ENCODE measurements at places on chromosomes 13 and 19. TPM values are rescaled to one million over a fixed set of nuclear protein-coding genes. Genes with fewer than 3 reads are reported as not detected.

ZNF20 gene
- polyA plus RNA-seq = 1.2 TPM

NPHS1 gene
- polyA plus RNA-seq = 0.15 TPM

CYP2A6 gene
- polyA plus RNA-seq = 1.7 TPM

KLF1 gene
- not detected for polyA plus RNA-seq

POU2F2 gene
- polyA plus RNA-seq = 0.52 TPM

KL gene
- polyA plus RNA-seq = 1.4 TPM

GNA15 gene
- polyA plus RNA-seq = 0.29 TPM

MTRF1 gene
- 10.4 TPM for polyA plus RNA-seq

MPND gene
- polyA plus RNA-seq = 17.0 TPM

RDH8 gene
- not detected for polyA plus RNA-seq

DNA sequence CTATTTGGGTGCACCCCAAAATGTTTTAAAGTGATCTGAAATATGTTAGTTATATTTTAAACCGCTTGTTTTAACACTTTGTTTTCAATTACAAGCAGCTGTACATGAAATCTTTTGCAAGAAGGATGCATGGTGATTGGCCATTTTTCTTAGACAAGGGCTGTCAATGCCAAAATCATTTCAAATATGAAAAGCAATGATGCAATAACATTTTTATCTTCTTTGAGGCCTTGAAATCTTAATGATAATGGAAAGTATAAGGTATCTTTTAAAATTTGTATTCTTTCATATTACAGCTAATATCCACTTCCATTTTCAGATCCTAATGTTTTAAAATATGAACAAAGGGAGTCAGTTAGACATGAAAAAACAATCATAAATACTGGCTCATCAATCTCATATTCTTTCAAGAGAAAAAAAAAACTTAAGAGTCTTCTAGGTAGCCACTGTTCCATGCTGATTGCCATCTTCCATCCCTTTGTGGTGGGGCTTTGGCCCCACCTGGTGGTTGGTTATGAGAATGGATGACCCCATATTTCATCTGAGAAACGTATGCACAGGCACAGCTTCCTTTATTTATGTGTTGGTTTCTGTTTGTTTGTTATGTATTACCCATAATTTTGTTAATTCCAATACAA, 330.3 kb upstream of the MIR17HG start:
- peak; percentile 67 for DNase-seq

GRCh38 chr13:27006519-27007161, 165.0 kb downstream of the USP12 start:
- DNase-seq = peak; percentile 63

DNA sequence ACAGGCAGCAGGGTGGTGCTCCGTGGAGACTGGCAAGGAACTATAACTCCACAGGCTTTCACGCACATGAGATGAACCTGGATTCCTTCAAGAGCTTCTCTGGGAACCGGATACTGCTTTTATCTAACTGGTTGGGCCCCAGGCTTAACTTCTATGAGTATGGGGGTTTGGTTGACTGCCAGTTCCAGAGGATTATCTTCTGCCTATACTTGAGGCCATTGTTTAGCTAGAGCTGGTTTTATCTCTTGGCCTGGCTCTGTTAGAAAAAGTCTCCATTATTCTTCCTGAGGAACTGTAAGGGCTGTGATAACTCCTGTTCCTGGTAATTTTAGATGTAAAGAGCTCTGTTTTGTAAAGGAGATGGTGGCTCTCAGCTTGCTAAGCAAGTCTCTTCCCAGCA, 40.9 kb downstream of the ZNF846 start:
- DNase-seq = no peak

DNA sequence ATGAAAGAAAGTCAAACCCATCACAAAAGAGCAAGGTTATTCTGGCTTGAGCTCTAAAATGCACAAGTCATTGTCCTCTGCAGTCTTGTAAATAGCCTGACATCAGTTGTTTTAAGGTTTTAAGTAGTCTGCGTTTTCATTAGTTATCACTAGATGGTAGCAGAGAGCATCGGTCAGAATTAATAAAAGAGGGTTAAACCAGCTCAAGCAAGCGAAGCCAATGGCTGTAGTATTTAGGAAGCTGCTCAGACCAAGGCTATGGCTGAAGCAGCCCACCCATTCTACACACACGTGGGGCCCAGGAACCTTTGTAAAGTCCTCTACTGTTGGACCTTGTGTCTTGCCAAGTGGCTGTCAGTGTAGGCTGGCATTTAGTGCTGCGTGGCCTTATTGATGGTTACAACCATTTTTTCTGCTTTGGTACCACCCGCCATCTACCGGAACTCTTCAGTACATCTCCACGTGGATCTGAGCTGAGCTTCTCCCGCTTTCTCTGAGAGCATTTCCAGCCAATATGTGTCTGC, 13.3 kb upstream of the ZNF57 start:
- DNase-seq = peak; percentile 76

GRCh38 chr19:17488593-17489391, 18.5 kb downstream of the SLC27A1 start:
- DNase-seq = peak; percentile 95

DNA sequence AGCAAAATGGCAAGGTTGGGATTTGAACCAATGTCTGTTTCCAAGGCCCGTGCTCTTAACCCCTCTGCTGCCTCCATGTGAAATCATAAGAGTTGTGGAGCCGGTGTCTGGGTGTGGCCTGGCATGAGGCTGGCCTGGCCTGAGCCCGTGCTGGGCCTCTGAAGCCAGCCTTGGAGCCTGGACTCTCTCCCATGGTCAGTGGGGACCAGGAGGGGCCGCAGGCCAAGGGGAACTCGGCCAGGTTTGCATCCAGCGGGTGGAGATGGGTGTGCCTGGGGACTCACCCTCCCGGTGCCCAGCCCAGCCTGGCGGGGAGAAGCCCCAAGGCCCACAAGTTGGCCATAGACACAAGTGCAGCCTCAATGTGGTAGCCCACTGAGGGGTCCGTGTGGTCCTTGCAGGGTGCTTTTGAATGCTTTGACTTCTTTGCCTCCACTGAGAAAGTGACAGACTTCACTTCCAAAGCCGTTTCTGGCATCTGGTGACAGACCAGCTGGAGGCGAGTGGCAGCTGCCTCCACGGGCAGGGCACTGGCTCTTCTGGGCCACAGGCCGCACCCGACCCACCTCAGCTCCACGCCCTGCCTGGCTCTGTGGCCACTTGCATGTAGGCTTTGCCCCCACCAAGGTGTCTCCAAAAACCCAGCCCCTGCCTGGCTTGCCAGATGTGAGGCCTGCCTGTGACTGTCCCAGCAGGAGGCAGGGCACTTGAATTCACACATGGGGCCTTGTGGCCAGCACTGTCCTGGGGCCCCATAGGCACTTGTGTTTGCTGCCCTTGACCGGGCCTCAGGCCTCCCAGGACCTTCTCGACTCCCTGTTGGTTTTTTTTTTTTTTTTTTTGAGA, 26.2 kb upstream of the NCCRP1 start:
- no peak for DNase-seq

DNA sequence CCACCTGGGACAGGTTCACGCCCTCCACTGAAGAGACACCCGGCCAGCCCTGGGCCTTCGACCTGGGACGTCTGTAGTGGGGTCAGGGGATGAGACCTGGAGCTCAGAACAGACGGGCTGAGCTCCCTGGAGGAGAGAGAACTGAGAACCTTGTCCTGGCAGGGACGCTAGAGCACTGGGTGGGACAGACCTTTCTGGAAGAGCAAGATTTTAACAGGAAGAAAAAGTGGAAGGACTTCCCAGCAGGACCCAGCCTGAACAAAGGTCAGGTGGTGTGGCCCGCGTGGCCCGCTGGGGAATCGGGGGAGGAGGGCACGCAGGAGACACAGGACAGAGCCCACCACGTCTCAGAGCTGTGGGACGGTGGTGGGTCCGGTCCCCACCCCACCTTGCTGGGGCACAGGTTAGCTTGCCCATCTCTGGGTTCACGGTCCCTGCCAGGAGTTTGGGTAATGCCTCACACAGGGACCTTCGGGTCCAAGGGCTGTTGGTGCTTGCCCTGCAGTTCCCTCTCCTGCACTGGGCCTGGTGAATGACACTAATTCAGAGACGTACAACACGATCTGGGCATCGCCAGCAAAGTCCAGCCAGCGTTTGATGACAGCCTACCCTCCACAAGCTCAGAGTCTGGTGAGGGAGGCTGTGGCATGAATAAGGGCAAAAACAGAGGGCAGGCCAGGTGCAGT, 1.2 kb upstream of the EFNA2 start:
- DNase-seq = no peak

- no peak for DNase-seq
These were observed at the start of gene SHANK1 for GRCh38 chr19:50719566-50719965. Gene SHANK1, minus strand, starts transcription at chr19:50719802. Its CDS starts 2,883 bp downstream, at chr19:50716919.

GRCh38 chr13:35914662-35915061, 216.5 kb downstream of the DCLK1 start:
- no peak for DNase-seq

GRCh38 chr13:62294244-62294643, 878.6 kb upstream of the PCDH20 start:
- DNase-seq = no peak

- DNase-seq = no peak
These were observed 1.2 kb upstream of the ENOX1 start for GRCh38 chr13:43787997-43788396.

DNA sequence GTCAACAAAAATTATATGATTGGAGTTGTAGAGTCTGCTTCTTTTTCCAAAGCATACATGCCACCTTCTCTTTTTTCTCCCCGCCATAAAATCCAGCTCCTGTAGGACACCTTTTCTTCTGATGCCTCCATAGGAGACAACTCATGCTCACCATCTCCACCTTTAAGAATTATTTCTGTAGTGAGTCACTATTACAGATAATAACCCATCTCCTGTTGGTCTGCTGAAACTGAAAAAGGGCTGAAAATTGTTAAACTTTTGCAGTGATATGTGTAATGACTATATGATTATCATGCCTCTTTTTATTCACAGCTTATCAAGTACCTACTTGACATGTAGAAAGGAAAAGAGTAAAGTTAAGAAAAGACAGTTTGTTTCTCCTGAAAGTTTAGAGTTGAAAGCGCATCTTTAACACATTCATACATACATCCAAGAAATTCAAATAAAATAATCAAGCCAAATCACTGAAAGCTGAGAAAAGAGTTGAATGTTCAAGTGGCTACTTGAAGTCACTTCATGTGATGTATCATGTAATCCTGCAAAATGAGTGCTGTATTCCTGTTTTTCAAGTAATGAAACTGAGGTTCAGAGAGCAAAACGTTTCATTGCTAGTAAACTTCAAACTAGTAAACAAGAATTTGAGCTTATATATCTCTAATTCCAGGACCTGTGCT, 35.5 kb upstream of the LPAR6 start:
- no peak for DNase-seq

DNA sequence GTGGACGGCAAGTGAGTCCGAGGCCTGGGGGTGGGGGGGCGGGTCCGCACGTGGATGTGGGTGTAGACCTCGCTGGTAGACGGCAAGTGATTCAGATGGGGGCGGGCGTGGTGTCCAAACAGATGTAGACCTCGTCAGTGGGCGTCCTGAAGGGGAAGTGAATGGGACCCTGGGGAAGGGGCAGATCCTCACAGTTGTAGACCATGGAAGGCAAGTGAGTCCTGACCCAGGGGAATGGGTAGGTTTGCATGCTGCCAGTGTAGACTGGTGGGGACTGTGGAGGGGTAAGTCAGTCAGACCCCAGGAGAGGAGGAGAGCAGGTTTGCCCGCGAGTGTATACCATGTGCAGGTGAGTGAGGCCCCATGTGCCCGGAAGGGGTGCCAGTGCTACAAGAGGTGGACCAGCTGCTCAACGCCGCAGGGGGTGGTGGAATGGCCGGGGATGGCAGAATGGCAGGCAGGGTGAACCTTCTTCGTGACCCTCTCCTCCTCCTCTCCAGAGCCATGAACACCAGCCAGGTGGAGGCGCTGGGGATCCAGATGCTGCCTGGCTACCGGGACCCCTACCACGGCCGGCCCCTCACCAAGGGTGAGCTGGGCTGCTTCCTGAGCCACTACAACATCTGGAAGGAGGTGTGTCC, 22.1 kb downstream of the COLGALT1 start:
- no peak for DNase-seq

DNA sequence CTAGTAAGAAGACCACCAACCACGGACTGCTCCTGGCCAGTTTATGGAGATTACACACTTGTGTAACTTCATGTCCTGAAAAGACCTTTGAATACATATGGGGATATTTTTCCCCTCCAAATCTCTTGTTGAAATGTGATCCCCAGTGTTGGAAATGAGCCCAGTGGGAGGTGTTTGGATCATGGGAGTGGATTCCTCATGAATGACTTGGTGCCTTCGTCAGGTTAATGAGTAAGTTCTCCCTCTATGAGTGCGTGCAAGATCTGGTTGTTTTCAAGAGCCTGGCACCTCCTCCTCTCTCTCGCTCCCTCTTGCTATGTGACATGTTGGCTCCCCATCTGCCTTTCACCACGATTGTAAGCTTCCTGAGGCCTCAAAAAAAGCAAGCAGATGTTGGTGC, 769.0 kb upstream of the SLITRK1 start:
- peak; percentile 41 for DNase-seq

DNA sequence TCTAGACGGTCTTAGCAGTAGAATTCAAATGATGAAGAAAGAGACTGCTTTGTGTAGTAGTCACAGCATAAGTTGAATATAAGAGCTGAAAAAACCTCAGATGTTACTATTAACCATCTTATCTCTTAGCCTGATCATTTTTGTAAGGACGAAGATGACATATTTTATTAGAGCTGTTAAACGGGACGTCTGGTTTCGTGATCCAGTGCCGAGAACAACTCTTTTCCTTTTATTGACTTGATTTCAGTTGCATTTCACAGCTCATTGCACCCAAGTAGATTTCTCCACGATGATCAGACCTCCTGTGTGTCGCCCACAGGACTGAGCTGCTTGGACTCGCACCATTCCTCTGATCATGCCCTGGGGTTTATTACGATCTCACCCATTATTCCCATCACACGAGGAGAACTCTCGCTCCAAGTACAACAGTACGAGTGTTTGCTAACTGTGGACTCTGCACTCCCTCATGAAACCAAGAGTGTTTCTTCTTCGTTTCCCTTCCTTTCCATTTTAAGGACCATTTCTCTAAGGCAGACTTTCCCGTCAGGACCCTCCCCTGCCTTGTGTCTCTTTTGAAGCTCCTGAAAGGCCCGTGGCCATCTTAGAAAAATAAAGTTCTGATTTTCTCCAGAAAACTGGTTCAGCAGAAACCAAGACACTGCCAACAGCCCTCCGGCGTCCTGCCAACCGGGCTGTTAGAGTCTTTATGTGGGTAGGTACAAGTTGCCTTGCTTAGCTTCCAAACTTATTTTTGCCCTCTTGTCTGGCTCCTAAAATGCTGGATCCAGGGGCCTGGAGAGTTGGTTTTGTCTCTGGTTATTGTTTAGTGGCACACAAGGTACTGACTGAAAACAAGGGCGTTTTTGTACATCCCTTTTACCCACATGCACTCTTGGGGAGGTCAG, 48.2 kb upstream of the RNF113B start:
- DNase-seq = no peak

GRCh38 chr13:107834717-107835116, 380.6 kb downstream of the LIG4 start:
- DNase-seq = no peak

- no peak for DNase-seq
These were observed 1779.6 kb upstream of the PRR20A start for GRCh38 chr13:55361141-55361540.

DNA sequence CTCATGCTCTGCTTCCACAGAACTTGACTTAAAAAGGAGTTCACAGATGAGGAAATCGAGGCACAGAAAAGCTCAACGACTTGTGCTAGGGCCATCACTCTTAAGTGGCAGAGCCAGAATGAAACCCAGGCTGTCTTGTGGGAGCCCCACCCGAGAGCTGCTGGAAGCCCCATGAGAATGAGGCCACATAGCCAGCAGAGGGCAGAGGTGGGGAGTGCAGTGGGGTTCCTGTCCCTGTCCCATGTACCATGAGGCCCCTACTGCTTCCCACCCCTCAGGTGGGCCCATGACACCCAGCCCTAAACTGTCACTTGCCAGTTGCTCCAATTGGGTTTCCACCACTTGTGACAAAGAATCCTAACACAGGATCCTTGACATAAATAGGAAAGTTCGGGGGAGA, 175.9 kb downstream of the IRS2 start:
- peak; percentile 28 for DNase-seq

- no peak for DNase-seq
These were observed 105.7 kb upstream of the RAP2A start for GRCh38 chr13:97328222-97328790.
